Endothelial cell (in vitro differentiated cells): ENCODE measurements at places on chromosomes 2 and 18.

- DNase-seq, result no peak
Measured at GRCh38 chr2:143840601-143841000, 679.3 kb downstream of the ZEB2 start.

- no peak for DNase-seq
Measured at GRCh38 chr2:185202381-185202780, 536.2 kb upstream of the FSIP2 start.

DNA sequence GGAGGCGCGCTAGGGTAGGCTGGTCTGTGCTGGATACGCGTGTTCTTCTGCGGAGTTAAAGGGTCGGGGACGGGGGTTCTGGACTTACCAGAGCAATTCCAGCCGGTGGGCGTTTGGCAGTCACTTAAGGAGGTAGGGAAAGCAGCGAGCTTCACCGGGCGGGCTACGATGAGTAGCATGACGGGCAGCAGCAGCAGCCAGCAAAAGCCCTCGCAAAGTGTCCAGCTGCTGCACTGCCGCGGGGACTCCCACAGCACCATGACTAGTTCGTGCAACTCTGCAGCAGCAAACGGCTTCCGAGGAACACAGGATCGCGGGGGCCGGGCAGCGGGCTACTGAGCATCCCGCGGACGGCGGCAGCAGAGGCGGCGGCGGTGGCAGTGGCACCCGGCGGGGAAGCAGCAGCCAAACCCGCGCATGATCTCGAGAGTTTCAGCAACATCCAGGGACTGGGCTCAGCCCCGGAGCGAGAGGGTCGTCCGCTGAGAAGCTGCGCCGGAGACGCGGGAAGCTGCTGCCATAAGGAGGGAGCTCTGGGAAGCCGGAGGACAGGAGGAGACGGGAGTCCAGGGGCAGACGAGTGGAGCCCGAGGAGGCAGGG is 368 bp downstream of the TMEFF2 start:
- peak; percentile 36 for DNase-seq

GRCh38 chr2:198374375-198375082 is 570.1 kb downstream of the PLCL1 start:
- DNase-seq, result peak; percentile 54

DNA sequence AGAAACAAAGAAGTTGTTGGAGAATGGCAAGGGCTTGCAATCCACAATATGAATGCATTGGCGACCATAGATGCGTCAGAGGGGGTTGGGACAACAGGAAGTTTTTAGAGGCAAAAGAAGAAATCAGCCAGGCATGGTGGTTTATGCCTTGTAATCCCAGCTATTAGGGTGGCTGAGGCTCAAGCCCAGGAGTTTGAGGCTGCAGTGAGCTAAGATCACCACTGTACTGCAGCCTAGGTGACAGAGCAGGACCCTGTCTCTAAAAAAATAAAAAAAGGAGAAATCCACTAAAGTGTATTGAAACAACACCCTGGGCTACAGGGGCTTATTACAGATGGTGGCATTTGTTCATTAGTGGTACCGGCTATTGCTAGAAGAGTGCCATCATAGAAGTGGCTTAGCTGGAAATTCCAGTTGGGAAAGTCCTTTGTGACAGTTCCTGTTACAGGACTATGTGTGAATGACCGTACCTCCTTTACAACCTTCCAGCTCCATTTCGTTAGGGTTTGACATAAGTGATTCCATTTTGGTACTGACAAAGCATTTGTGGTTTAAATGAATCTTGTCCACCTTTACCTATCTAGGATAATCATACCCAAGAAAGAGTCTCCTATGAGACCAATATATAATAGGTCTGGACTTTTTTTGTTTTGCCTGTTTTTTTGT is 10.7 kb upstream of the WDSUB1 start:
- DNase-seq, result no peak

DNA sequence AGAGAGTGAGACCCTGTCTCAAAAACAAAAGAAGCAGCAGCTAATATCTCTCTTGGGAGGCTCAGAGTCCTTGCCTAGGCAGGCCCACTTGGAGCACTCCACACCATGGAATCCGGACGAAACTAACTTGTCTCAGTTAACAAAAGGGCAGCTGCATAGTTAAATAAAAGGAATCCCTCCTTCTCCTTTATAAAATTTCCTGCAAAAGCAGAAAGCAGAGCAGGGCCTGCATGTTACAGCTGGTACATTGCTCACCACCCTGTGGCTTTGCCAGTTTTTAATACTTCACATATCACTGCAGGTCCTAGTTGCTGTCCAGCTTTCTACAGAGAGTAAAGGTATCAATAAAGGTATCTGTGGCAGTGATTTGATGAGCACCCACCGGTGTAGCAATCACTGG is 93.6 kb downstream of the ASAP2 start:
- DNase-seq, result no peak

DNA sequence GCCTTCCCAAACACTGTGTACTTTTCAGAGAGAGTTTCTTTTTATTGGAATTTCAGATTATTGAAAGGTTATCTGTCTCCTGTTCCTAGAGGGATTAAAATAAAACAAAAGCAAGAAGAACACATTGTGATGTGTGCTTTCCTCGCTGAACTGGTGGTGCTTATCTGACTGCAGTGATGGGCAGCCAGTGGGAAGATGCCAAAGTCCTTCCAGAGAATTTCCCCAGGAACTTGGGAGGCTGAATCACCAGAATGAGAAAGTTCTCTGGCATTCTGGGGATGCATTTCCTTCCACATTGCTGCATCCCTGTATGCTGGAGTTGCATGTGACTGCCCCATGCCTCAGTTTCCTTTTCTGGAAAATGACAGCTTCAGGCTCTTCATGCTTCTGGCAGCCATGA is 53.9 kb upstream of the SEC11C start:
- DNase-seq, result no peak

DNA sequence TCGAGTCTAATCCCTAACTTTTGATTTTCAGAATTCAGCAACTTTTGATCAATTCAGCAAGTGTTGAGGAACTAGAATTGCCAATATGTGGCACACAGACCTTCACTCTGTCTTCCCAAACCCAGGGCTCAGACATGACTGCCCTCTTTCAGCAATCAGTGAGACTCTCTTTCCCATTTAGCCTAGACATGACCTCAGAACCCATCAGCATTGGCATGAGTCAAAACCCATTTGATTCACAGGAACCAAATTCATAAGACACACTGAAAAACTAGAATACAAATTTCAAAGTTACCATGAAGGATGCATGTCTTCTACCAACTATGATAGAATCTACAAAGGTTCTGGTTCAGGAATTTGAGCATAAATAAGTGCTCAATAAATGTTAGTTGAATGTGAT is 113.6 kb upstream of the MAP3K20 start:
- DNase-seq, result no peak

- no peak for DNase-seq
Measured at GRCh38 chr2:237962432-237963084, 4.3 kb upstream of the UBE2F start.
